Kidney (tissue), 22 donors: ENCODE measurements at places on chromosomes 7 and 10.

DNA sequence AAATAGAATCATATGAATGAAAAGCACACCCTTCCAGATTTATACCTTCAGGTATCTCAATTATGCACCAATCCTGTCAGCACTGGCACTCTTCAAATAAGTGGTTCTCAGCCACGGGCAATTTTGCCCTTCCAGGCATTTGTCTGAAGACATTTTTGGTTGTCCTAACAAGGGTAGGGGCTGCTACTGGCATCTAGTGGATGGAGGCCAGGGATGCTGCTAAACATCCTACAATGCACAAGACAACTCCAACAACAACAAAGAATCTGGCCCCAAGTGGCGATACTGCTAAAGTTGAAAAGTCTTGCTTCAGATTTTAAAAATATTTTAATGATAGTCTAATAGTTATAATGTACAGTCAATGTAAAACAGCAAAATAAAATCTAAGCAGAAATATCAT lies 16.1 kb downstream of the CCDC186 start:
- no peak for DNase-seq

DNA sequence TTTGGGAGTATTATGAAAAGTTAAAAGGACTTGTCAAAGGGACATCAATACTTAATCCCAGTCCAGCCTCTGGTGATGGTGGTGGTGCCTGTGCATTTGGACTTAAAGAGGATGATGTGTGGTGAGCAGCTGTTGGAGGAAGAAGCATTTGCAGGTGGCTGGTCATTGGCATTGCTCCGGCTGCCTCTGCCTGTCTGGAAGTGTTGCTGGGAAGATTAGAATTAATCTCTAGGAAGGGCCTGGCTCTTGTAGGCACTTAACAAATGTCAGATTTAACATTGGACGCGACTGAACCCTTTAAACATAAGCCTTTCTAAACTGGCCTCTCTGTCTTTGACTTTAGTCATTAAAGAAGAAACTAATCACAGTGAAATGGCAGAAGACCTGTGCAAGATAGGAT lies 58.8 kb downstream of the FIGNL1 start:
- DNase-seq: no peak

DNA sequence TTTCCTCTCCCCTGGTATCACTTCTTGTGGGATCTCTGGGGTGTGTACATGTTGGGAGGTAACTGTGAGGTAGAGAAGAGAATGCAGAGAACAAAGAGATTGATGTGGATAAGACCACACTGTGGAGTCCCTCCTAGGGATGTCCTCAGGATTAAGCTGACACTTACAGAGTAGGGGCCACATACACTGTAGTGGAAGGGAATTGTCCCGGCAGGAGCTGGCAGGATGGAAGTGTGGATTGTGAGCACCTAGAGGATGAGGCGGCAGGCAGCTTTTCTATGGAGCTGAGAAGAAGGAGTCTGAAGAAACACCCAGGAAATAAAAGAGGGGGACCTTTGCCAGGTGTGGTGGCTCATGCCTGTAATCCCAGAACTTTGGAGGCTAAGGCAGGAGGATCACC lies 13.5 kb downstream of the AGFG2 start:
- no peak for DNase-seq

DNA sequence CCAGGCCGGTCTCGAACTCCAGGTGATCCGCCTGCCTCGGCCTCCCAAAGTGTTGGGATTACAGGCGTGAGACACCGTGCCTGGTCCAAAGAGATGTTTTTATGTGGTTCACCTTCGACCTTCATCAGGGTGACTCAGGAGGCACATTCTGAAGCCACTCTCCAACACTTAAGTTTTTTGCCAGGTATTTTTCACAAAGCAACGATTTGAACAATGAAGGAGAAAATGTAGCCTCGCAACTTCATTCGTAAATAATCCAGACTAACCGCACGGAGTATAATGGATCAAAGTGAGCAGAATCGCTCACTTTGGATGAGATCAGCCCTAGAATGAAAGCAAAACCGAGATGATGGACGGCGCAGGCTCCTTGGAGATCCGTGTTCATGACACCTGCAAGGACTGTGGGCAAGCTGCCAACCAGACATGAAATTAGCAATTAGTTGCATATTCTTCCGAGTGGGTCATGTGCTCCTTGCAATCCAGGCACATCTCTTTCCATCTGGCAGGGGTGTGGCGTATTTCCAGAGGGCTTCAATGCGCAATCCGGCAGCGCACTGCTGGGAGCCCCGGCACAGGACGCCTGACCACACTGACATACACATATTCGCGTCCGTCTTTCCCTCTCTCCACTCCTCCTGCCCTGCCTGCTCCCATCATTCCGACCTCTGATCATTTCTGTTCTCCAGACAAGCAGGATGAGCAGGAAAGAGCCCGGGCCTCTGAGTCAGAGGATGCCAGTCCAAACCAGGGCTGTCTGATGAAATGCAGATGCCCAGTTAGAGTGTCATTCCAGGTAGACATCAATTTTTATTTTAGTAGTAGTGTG lies 148.4 kb downstream of the KLF6 start:
- no peak for DNase-seq

- no peak for DNase-seq
These were observed 54.8 kb downstream of the CADPS2 start for GRCh38 chr7:122831436-122831835.

GRCh38 chr7:19079066-19079465 lies 38.4 kb downstream of the TWIST1 start:
- DNase-seq: no peak

- no peak for DNase-seq
These were observed 7.0 kb upstream of the PVRIG start for GRCh38 chr7:100212631-100213286.

GRCh38 chr7:158821171-158822031 lies 7.9 kb downstream of the ESYT2 start:
- no peak for DNase-seq

GRCh38 chr7:74544706-74545469 lies 91.2 kb downstream of the GTF2IRD1 start:
- no peak for DNase-seq

DNA sequence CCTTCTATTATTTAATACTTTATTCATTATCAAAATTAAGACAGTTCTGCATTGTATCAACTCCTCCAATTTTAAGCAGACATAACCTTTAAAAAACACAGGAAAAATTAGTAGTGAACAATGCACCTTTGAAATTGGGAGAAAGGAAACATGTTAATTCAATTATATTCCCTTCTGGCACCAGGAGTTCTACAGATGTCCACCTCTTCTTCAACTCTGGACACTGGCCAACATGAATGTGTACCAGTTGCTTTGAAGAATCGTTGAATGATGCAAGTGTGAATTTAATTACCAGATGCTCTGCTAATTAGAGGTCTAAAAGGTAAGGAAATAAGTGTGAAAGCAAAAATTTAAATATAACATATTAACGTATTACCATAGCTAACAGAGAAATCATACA lies 206.7 kb upstream of the IGFBP3 start:
- no peak for DNase-seq

- no peak for DNase-seq
These were observed at the start of gene LRRC72 for GRCh38 chr7:16526742-16527540. LRRC72 (plus strand) TSS chr7:16526825; CDS start chr7:16526953, 128 bp downstream.
